SJSA1 (cell line): ENCODE measurements at places on chromosomes 11 and 22.
A peak's percentile ranks its signal among the peaks of the same experiment; 100 is the strongest.

DNA sequence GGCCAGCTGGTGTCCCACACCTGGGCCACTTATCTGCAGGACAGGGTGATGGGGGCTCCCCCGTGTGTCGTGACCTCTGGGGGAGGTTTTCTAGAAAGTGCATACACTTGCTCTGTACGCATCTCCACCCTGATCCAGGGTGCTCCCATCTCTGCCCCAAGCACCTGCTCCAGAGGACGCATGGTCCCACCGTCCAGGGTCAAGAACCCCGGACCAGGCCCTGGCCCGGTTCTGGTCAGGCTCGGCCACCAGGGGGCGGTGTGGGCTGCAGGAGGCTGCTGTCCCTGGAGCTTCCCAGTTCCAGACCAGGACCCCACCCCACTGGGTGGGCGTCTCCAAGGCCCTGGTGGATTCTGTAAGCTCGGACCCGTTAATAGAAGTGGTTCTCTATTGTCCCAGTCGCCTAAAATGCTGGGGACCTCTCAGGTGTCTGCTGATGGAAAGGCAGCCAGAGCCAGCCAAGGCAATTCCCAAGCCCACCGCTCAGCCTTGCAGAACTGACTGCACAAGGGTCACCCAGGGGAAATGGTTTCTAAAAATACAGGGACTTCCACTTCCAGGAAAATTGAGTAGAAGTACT lies 34.7 kb upstream of the SEPTIN5 start:
- DNase-seq: no peak

DNA sequence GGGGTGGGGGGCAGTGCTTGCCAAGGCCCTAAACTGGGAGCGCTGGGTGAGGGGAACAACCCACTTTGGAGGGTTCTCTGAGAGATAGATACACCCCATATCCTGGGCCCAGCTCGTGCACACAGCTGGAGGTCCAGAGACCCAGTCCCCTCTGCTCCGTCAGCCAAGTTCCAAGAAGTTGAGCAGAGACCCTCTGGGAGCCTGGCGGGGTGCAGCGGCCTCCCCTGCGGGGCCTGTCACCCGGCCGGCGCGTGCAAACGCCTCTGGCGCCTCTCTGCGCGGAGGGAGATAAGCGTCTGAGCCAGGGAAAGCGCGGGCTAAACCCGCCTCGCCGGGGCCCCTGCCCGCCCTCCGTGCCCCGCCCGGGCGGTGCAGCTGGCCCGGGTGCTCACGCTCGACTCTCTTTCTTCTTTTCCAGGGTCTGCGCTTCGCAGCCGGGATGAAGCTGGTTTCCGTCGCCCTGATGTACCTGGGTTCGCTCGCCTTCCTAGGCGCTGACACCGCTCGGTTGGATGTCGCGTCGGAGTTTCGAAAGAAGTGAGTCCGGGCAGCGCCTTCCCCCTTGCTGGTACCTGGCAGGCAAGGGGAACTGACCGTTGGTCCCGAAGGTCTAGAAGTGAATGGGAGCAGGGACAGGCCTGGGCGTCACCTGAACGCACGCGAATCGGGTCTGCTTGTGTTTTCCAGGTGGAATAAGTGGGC lies 540 bp downstream of the ADM start:
- no peak for DNase-seq

GRCh38 chr22:29267462-29267857 lies 321 bp downstream of the RHBDD3 start:
- no peak for DNase-seq

GRCh38 chr22:30537083-30537731 lies 9.3 kb downstream of the SEC14L6 start:
- no peak for DNase-seq

GRCh38 chr11:122793515-122793914 lies 44.8 kb upstream of the CRTAM start:
- DNase-seq: no peak

DNA sequence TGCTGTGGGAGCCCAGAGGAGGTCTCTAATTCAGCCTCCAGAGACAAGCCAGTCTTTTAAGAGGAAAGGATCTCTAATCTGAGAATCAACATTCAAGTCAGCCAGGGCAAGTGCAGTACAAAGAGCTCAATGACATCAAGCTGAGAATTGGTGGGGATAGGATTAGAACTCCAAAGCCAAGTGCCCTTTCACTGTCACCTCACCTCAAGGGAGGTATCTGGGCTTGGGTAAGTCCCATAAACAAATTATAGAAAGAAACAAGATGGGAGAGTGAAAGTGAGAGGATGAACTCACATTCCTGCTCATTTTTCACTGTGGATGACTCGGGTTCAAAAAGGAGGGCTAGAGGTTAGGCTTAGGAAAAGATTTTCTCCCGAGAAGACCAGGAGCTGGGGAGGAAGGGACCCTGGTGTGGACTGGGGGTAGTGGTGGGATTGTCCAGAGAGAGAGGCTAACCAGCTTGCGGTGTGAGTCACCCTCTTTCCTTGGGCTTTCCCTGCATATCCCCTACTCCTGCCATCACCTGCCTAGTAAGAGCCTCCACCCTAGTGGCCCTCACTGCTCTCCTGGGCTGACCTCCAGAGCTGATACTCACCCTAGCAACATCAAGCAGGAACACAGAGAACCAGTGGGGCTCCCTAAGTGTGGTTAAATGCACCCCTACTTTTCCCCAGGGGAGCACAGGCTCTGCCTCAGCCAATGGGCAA lies 70.4 kb downstream of the RRM1 start:
- no peak for DNase-seq

DNA sequence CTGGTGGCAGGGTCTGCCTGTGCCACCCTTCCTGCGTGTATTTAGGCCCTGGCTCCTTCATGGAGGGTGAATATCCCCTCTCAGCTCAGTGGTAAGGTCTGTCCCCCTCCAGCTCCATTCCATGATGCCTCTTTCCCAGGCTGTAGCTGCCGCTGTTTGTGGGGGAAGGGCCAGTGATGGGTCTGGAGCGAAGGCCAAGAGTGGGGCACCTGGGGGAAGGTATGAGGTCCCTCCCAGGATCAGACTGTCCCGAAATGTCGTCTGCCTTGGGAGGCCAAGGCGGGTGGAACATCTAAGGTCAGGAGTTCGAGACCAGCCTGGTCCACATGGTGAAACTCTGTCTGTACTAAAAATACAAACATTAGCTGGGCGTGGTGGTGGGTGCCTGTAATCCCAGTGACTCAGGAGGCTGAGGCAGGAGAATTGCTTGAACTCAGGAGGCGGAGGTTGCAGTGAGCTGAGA lies 1.1 kb downstream of the CD151 start:
- DNase-seq: no peak

- peak; percentile 45 for DNase-seq
Measured at GRCh38 chr22:36362932-36363331, 24.8 kb downstream of the MYH9 start.

GRCh38 chr11:36092314-36093030 lies 148.6 kb downstream of the LDLRAD3 start:
- no peak for DNase-seq

DNA sequence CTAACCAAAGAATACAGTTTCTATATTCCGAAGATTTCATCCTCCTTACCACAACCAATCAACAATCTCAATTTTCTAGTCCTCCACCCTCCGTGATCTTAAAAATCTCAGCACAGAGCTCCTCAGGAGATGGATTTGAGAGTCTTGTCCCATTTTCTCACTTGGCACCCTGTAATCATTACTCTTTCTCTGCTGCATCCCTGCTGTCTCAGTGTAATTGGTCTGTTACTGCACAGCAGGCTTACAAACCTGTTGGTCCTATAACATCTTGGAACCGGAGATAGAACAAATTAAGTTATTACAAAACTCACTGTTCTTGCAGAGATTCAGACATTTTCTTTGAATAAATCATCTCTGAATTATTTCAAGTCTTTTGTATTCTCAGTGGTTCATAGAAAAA lies 1227.2 kb downstream of the JRKL start:
- DNase-seq: no peak

- no peak for DNase-seq
Measured at GRCh38 chr22:45880716-45881523, 96.0 kb downstream of the WNT7B start.

GRCh38 chr11:61815790-61816735 lies 740 bp downstream of the FADS1 start:
- DNase-seq: peak; percentile 92

GRCh38 chr22:38454353-38455075 lies 485 bp downstream of the KCNJ4 start:
- no peak for DNase-seq

GRCh38 chr22:36829370-36830002 lies 12.7 kb upstream of the PVALB start:
- DNase-seq: no peak

- peak; percentile 35 for DNase-seq
Measured at GRCh38 chr22:39309881-39310714, 9.3 kb downstream of the RPL3 start.

GRCh38 chr11:10295064-10295901 lies 1.3 kb upstream of the SBF2 start:
- no peak for DNase-seq

DNA sequence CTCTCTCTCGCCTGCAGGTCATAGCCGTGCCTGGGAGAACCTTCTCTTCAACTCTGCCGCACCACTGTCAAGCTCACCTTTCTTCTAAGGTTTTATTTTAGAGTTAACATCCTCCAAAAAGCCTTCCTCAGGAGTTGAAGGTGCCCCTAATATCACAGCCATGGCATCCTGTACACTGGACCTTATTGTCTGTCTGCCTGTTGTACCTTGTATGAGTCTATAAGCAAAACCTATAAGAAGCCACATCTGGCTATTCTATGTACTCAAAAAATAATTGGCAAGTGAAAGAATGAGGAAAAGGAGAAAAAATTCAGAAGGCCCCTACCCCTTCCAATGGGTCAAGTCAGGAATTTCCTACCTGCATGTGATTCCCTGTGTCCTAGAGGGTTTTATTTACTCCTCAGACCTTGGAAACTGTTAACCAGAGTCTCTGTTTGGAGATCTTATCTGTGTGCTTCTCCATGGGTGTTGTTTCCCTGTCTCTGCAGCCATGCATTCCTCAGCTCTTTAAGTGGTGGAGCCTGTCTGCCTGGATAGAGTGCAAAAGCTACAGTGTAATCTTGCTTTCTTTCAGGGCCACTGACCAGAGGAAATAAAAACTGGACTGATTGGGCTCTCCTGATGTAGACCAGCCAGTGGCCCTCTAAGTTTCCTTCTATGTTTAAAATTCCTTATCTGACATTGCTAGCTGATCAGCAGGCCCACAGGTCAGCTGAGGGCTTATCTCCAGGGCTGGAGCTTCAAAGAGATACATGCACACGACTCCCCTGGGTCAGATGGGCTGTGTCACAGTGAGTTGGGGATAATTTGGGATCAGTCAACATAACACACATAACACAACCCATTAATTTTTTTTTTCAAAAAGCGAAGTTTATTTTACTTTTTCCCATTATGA lies 37.6 kb upstream of the TMEM135 start:
- DNase-seq: no peak

DNA sequence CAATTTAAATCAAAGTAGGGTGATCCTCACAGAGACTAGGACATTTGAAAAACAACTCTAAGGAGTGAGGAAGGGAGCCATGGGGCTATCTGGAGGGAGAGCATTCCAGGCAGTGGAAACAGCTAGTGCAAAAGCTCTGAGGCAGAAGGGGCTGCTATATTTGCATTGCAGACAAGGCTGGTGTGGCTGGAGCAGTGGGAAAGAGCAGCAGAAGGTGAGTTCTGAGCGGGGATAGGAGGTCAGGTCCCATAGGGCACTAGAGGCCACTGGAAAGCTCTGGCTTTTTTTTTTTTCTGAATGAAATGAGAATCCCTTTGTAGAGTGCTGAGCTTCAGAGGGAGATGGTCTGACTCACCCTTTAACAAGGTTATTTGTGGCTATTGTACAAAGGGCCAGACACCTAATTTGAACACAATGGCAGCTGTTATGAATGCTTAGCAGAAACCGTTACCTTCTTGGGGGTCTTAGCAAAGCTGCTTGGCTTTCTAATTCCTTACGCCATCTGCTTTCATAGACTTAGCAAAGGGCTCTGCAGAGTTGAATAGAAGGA lies 291.6 kb downstream of the BUD13 start:
- no peak for DNase-seq

DNA sequence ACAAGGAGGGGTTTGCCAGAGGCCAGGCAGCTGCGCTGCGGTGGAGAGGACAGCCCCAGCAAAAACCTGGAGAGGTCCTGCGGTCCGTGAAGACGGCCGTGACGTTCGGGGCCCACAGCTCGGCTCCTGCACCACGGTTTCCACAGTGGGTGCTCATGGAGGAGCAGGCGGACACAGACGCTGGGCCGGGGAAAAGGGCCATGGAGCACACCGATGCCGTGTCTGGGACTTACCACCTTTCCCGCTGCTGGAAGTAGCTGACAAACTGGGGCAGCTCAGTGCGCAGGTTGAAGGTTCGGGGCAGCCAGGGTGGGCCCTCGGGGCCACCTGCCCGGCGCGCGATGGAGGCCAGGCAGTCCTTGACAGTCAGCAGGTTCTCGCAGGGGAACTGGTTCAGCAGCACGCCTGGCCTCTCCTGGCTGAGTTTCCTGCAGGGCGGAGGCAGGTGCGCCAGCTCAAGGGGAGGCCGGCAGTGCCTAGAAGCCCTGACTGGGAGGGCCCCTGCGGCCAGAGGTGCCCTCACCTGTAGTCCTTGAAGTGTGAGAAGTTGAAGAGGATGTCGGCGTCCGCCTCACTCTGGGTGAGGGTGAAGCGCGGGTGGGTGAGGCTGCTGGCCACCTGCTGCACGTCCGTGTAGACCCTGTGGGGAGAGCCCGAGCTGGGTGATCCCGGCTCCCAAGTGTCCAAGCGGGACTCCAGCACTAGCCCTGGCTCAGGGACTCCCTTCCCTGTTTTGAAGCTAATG lies 12.8 kb downstream of the TTLL12 start:
- no peak for DNase-seq

GRCh38 chr22:37677493-37677974 lies 2.1 kb downstream of the LGALS1 start:
- DNase-seq: no peak

DNA sequence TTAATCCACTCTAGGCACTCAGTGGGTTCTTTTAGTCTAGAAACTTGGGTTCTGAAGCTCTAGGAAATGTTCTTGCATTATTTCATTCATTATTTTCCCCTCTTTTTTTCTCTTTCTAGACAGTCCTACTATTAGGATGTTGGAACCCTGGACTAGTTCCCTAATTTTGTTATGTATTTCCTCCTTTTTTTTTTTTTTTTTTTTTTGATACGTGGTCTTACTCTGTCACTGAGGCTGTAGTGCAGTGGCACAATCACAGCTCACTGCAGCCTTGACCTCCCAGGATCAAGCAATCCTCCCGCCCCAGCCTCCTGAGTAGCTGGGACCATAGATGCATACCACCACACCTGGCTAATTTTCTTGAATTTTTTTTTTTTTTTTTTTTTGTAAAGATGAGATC lies 9.4 kb downstream of the UPB1 start:
- DNase-seq: no peak

DNA sequence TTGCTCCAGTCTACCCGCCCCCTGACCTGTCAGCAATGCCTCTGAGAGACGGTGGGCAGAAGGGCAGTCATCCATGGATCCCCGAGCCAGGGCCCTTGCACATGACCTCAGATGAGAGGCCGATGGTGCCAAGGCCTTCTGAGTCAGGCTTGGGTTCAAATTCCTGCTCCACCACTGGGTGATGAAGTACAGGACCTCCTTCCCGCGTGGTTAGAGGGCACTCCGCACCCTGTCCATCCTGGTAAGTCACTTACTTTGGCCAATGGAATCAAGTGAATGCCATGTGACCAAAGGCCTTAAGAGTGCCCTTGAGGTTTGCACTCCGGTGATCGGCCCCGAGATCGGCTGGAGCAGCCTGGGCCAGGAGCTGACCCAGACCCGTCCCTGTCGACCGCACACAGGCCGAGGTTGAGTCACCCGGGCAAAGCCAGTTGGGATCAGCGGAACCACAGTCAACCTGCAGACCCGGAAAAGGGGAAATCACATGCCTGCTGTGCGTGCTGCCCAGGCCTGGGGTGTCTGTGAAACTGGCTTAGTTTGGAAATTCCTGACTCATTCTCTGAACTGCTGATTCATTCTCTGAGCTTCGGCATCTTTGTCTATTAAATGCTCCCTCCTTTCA lies 48.9 kb downstream of the RTL6 start:
- DNase-seq: peak; percentile 76
